Cardiac atrium fibroblast (primary cell): ENCODE measurements at places on chromosomes 4 and X. TPM values are rescaled to one million over a fixed set of nuclear protein-coding genes. Genes with fewer than 3 reads are reported as not detected.

Gene SPANXB1
- total RNA-seq = not detected in 2 replicates

Gene POU4F2
- not detected in 2 replicates for total RNA-seq

Gene NWD2
- total RNA-seq = not detected in 2 replicates

Gene SOD3
- total RNA-seq = 23.6 and 32.6 TPM in 2 replicates

Gene FDCSP
- not detected in 2 replicates for total RNA-seq

Gene EDNRA
- total RNA-seq = 8.3 and 12.3 TPM in 2 replicates

Gene SULT1B1
- total RNA-seq = 0.65 and 4.7 TPM in 2 replicates
